ENCODE measurements at places on chromosomes 13 and 19. TPM values are rescaled to one million over a fixed set of nuclear protein-coding genes. Genes with fewer than 3 reads are reported as not detected.

DNA sequence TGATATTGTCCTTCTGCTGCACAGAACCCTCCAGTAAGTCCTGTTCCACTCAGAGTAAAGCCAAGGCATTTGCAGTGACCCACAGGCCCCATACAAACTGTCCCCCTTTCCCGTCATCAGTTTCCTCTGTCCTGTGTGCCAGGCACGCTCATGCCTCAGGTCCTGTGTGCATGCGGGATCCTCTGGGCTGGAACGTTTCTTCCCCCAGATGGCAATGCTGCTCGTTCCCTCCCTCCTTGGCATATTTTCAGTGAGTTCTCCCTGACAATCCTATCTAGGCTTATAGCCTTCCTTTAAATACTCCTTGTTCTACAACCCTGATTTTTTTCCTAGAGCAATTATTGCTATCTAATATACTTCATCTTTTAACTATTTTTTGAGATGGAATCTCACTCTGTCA lies 5.7 kb downstream of the OPA3 start:
- DNase-seq: no peak

Gene GRK1
- not detected for total RNA-seq

DNA sequence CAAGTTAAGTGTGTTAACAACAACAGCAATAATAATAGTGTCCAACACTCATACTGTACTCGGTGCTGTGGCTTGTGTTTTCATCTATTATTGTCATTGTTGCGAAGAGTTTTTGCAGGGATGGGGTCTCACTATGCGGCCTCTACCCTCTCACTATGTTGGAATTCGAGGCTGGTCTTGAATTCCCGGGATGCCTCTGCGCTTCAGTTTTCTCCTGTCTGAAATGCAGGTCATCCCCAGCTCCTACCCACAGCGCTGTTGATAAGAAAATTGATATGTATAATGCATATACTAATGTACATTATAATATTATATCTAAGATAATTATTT lies 4.9 kb upstream of the SBK3 start:
- no peak for DNase-seq

Gene ZNF296
- total RNA-seq: 2.3 TPM

Gene CERS1
- 1.8 TPM for total RNA-seq

Gene TNFSF13B
- 7.2 TPM for total RNA-seq

GRCh38 chr13:61695147-61695546 lies 279.5 kb upstream of the PCDH20 start:
- DNase-seq: no peak

Gene ZNF234
- 11.3 TPM for total RNA-seq

GRCh38 chr19:43469160-43469480 lies 3.7 kb upstream of the LYPD3 start:
- no peak for DNase-seq

Gene NAXD
- total RNA-seq: 62.7 TPM

GRCh38 chr19:36115453-36116343 lies at the start of gene TBCB:
TBCB (plus strand) TSS chr19:36115468; CDS start chr19:36115561, 93 bp downstream.
- DNase-seq: no peak

GRCh38 chr13:109087916-109088623 lies 458.7 kb downstream of the MYO16 start:
- no peak for DNase-seq

GRCh38 chr13:51998723-51999509 lies 12.3 kb downstream of the ATP7B start:
- DNase-seq: no peak

DNA sequence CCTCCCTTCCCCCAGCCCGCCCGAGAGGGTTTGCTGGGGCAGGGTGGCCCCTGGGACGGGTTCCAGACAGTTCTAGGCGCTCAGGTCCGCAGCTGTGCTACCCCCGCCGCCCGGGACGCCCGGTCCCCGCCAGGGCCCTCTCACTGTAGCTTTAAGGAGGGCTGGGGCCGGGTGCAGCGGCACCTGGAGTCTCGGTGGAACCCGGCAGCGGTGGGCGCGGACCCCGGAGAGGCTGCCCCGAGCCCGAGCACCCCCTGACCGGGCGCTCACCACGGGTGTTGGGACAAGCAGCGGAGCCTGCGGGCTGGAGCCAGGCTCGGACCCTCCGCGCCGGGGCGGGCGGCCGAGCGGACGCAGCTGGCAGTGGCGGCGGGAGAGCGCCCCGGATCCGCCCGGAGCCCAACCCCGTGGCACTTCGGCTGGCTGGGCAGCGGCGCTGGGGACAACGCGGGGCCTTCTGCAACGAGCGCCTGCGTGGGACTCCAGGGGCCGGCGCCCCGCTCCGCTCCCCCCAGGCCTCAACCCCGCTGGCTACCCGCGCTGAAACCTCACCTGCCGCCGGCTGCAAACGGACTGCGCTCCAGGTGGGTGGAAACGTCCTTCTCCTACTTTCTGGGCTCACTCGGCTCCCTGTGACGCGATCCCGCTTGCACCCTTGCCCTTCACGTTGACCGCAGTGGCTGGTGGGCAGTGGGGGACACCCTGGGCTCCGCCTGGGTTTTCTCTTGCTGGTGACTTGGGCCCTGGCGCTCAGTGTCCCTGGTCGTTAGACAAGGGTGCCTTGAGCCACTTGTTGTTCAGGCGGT lies 81.1 kb downstream of the ZNF429 start:
- no peak for DNase-seq

Gene ZNF555
- total RNA-seq: 5.8 TPM

DNA sequence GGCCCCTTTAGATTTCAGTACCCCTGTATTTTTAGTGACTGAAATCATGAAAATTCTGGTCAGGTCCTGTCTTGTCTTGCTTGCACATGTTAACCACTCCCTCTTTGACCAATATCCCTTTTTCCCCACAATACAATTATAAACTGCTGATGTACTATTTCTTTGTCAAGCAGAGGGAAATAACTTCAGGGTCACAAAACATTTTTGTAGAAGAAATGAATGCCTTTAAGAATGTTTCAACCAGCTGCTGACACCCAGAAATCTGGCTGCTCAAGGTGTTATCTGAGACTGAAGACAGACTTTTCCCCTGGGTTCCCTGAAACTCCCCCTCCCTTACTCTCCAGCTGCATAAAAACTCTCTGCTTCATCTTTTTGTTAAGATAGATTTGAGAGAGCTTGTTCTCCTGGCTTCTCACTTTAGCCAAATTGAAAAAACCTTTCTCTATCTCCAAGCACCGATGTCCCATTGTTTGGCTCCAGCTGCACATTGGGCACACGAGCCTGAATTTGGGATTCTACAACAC lies 18.4 kb upstream of the ACOD1 start:
- DNase-seq: no peak

GRCh38 chr19:1366296-1366695 lies 17.4 kb upstream of the NDUFS7 start:
- DNase-seq: no peak

DNA sequence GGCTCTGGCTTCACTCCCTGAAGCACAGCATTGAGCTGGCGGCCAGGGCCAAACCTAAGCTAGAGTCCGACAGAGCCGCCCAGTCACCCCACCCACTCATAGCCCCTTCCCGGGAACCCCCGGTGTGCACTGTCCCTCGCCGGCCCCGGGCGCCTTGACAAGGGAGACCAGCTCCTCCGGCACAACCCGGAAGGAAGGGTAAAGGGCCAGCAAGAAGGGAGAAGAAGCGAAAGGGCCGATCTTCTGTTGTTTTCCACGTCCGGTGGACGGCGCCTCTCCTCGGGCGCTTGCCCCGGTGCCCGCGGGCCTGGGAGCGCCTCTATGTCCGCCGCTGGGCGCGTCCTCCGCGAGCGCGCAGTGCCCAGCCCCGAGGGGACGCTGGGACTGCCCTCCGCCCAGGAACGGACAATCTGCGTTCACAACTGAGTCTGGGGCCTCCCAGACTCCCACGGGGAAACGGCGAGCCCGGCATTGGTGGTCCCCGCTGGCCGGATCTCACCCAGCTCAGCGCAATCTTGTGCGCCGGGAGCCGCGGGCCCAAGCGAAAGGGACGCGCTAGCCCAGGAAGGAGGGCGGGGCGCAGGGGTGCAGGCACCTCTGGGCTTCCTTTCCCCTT lies 172.5 kb upstream of the MIR17HG start:
- DNase-seq: no peak

Gene SPRED3
- 3.4 TPM for total RNA-seq

GRCh38 chr13:106882246-106882645 lies 314.3 kb upstream of the ARGLU1 start:
- no peak for DNase-seq

DNA sequence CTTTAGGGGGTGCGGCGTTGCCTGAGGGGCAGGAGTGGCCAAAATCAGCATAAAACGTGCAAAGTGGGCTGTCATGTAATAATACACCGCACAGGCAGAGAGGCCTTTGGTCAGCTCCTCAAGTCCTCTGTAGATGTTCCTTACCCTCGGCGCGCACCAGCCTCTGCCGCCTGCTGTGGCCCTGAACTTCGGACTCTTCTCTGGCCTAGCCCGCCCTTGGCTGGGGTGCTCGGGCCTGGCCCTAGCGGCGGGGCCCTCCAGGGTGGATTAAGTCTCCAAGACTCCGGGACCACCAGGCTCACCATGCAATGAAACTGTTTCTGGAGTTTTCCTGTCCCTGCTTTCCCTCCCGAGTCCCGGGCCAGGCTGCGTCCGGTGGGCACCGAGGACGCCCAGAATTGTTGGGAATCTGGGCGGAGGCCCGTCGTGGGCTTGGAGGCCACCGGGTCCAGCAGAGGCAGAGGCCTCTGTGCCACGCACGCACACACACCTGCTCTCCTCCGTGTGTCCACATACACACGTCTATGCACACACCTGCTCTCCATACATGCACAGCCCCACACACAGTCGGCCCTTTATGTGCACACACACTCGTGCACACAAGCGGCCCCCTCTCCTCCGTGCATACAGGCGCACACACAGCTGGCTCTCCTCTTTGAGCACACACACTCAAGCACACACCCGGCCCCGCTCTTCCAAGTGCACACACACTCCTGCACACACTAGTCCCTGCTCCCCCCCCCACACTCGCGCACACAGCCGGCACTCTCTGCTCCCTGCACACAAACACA lies 1.5 kb upstream of the TFDP1 start:
- DNase-seq: no peak

DNA sequence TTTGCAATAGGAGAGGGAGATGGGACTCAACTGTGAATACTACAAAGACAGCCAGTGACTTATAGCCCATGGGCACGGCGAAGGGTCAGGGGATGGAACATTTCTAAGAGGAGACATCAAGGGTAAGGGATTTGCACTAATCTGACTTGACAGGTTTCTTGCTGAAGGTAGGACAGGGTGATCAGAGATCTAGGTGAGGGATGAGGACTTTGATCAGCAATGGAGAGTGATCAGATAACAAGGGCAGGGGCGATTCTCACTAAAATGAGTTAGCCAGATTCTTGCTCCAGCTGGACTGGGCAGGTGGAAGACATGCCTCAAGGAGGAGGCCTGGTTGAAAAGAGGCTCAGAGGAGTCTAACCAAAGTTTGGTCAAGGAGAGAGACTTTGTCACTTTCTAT lies 209.2 kb downstream of the SLC7A1 start:
- DNase-seq: no peak

DNA sequence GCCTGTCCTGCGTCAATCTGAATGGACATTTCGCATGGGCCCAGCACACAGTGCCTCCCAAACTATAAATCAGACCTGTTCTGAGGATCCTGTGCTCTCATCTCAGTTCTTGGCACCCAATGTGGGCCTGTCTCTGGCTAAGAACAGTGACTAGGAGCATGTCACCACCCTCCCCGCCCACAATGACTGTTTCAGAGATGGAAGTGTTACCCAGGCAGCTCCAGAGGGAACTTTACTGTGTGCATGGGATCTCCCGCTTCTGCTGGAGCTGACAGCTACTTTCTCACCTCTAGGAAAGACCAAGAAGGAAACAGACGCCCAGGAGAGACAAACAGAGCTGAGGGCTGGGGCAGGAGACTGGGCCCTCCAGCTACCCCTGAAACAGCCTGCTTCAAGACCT lies 45.0 kb downstream of the KCTD15 start:
- DNase-seq: no peak

DNA sequence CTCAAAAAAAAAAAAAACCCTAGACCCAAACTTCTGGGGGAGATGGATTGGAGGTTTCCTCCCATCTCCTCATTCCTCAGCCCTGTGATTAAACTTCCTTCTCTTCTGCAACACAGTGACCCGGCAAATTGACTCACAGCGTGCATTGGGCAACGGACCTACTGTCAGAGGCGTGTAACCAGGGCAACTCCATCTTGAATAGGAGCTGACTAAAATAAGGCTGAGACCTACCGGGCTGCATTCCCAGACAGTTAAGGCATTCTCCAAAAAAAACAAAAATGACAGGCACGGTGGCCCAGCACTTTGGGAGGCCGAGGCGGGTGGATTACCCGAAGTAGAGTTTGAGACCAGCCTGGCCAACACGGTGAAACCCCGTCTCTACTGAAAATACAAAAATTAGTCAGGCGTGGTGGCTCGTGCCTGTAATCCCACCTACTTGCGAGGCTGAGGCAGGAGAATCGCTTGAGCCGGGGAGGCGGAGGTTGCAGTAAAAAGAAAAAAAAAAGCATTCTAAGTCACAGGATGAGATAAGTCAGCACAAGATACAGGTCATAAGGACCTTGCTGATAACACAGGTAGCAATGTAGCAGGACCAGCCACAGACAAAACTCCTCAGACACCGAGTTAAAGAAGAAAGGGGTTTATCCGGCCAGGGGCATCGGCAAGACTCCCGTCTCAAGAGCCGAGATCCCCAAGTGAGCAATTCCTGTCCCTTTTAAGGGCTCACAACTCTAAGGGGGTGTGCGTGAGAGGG lies 5.4 kb upstream of the NLRP7 start:
- no peak for DNase-seq

GRCh38 chr13:92074658-92075057 lies 676.2 kb downstream of the GPC5 start:
- DNase-seq: no peak

GRCh38 chr19:4278419-4279266 lies at the start of gene SHD:
SHD (plus strand) TSS chr19:4279266; CDS start chr19:4280064, 798 bp downstream.
- no peak for DNase-seq

- DNase-seq: no peak
Observed at GRCh38 chr13:28636069-28636468, 22.9 kb upstream of the POMP start.

Gene FFAR2
- total RNA-seq: 0.17 TPM

DNA sequence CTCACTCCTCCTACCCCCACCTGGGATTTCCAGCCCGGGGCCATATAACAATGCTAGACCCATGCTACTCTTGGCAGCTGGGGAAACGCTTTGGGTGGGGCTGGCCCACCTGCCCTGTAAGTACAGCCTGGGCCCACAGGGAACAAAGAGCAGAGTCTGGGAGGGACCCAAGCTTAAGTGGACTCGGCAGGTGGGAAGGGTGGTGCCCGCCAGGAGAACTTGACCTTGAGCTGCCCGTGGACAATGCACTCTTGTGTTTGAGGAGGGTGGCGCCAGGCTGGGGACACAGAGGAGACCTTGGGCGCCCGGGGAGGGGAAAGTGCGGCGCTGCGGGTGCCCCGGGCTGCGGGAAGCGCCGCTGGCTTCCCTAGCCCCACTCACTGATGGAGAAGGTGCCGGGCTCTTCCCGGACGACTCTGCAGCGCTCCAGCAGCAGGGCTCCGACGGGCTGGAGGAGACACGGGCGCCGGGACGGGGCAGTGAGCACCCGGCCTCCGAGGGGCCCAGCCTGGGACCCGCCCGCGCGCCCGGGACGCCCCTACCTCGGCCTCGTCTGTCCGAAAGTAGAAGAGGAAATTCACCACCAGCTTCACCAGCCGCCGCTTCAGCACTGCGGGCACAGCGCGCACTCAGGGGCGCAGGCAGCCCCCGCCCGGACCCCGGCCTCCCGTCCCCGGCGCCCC lies 607 bp downstream of the PLEKHJ1 start:
- DNase-seq: peak; percentile 51

- DNase-seq: no peak
Observed at GRCh38 chr13:41742917-41743552, 217.9 kb downstream of the VWA8 start.

Gene GIPR
- total RNA-seq: 10.3 TPM

Data from mucosa of gallbladder (tissue), 1 donor.